IMR-90 (cell line): ENCODE measurements at places on chromosomes 5 and 9. TPM values are rescaled to one million over a fixed set of nuclear protein-coding genes. Genes with fewer than 3 reads are reported as not detected.

GRCh38 chr9:110575169-110575568, 4.4 kb downstream of the SVEP1 start:
- peaks cover 18% of the 10 kb centered on the region for H3K4me1 ChIP-seq
- H3K27me3 ChIP-seq, result no peaks in the 10 kb centered on the region
- H3K4me3 ChIP-seq, result no peak overlapping the region
- H3K27ac ChIP-seq, result no peak overlapping the region
- no peak for DNase-seq
- H3K36me3 ChIP-seq, result peaks cover 3% of the 10 kb centered on the region

DNA sequence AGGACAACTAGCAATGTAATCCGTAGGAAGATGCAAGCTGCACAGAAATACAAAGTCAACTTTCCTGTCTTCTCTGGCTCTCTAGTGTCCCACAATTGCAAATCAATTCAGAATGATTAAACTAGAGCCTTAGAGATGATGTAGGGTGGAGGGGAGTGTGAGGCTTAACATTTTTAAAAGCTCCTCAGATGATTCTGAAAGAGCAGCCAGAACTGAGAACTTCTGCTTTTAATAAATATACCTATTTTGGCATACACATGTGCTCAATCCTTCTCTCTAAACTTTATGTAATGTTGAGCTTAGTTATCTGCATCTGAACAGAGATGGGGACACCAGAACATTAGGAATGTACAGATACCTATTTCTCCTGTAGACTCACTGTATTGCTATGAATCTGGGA, 139.9 kb upstream of the APC start:
- H3K27me3 ChIP-seq, result no peaks in the 10 kb centered on the region; the same call in none of the 2 replicates
- no peak overlapping the region for H3K27ac ChIP-seq
- no peak overlapping the region for H3K4me3 ChIP-seq
- no peaks in the 10 kb centered on the region for H3K4me1 ChIP-seq
- no peaks in the 10 kb centered on the region for H3K36me3 ChIP-seq

GRCh38 chr9:76796296-76796695, 32.1 kb downstream of the PCA3 start:
- no peak for DNase-seq
- H3K27ac ChIP-seq, result no peak overlapping the region
- no peaks in the 10 kb centered on the region for H3K36me3 ChIP-seq
- peaks cover 4% of the 10 kb centered on the region for H3K27me3 ChIP-seq
- H3K4me3 ChIP-seq, result no peak overlapping the region
- H3K4me1 ChIP-seq, result no peaks in the 10 kb centered on the region

DNA sequence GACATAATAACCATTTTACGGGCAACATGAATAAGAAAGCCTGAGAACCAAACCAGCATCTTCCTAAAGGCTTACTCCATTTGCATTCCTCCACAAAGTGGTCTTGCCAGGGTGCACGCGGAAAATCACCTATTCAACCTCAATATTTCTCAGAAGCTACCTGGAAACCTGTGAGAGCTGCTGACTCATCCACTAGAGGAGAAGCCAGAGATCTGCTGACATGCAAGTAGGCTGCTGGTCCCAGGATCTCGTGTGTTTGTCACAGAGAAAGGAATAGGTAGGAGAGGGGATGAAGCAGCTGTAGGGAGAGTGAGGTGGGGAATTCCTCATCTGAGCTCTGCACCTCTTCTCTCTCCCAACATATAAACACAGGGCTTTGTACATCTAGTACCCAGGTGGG, 138.1 kb downstream of the ADAMTS12 start:
- no peak overlapping the region for H3K27ac ChIP-seq
- no peak for DNase-seq
- no peak overlapping the region for H3K4me3 ChIP-seq
- peaks cover 3% of the 10 kb centered on the region; the same call in 1 of the 2 replicates for H3K4me1 ChIP-seq

- no peak overlapping the region for H3K4me3 ChIP-seq
- no peaks in the 10 kb centered on the region; the same call in 1 of the 2 replicates for H3K4me1 ChIP-seq
- no peak overlapping the region for H3K27ac ChIP-seq
- H3K27me3 ChIP-seq, result no peaks in the 10 kb centered on the region
- DNase-seq, result no peak
Measured at GRCh38 chr9:4192450-4192849, 107.4 kb downstream of the GLIS3 start.

Gene ADAMTSL1
- 49.2 and 62.2 TPM in 2 replicates for total RNA-seq
